Neural progenitor cell (in vitro differentiated cells): ENCODE measurements at places on chromosomes 7 and 10.

GRCh38 chr7:40799-41750, 151.3 kb upstream of the FAM20C start:
- DNase-seq = no peak

GRCh38 chr7:45384499-45384898, 189.7 kb upstream of the ADCY1 start:
- DNase-seq = no peak

DNA sequence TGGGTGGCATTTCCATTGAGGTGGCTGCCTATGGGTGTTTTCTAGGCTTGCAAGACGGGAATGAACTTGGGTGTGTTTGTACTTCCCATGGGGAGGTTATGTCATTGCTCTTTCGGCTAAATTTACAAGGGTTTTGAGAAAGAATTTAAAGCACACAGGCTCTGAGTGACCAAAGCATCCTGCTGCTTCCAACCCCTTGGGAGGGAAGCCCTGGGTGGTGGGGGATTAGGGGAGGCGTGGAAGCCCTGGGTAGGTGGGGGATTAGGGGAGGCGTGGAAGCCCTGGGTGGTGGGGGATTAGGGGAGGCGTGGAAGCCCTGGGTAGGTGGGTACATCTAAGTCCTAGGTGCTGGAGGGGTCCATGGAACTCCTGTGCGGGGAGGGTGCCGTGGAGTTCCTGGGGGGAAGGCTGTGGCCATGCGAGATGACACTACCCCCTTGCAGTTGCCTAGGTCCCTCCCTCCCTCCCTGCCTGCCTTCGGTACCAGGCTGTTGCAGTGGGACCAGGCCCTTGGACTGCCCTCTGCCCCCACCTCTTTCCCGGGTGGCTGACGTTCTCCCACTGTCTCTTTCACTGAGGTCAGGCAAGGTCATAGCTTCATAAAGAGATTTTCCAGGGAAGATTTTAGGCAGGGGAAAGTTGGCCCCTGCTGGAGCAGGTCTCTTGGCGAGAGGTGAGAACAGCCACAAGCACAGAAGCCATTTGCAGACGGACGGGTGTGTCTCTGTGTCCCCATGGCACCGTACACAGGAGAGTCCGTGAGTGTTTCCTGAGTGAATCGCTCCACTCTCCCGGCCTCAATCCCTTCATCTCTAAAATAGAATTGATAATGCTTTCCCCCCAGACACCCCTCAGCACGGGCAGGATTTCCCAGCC, 19.5 kb downstream of the PRF1 start:
- DNase-seq = no peak

- DNase-seq = no peak
Measured at GRCh38 chr7:47932016-47932415, 16.2 kb downstream of the PKD1L1 start.

- DNase-seq = no peak
Measured at GRCh38 chr10:126336801-126337200, 51.5 kb downstream of the ADAM12 start.

GRCh38 chr10:6912021-6912420, 331.9 kb upstream of the PRKCQ start:
- DNase-seq = no peak

DNA sequence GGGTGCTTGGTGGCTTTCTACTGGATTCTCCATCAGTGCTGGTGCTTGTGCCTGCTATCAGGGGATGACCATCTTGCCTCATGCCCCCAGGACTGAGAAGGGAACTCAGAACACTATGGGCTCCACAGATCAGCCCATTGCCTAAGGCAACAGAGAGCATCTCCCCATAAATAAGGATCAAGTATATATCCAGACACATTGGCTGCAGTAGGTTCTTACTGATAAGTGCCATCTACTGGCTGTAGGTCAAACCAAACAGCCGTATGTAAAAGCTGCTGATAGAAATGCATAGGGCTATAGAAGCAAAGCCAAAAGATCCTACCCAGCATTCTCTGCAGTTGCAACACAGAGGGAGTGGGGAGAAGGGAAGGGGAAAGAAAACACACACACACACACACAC, 153.7 kb downstream of the CDK14 start:
- DNase-seq = no peak

DNA sequence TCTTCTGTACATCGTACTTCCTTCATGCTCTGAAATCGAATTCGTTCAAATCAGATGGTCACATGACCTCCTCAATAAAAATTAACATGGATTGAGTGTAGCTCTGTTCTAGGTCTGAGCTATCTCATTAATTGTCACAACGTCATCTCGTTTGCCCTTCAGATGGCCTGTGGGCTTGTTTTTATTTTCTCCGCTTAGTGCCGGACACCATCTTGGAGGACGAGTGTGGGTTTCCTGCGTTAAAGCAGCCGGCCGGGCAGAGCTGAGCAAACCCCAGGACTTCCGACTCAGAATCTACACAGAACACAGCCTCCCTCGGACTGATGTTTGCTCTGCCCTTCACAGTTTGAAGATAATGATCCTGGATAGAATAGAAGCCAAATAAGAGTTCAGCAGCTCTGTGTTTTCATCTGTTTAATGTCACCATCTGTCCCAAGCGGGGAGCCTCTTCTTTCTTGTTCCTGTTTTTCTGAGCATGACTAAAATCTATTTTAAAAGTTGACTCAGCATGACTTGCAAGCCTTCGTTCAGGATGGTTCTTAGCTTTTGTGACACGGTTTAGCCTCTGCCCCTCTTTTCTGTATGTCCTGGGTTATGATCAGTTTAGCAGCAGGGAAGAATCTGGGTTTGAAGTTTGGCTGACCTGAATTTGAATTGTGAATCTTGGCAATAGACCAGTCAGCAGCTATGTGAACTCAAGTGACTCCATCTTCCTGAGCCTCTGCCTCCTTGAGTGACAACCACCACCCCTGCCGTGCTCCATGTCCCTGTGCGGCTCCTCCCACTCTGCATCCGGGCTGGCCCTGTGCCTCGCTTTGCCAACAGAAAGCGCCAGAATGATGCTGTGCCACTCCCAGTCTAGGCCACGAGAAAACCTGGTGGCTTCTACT, 30.6 kb upstream of the GALNTL5 start:
- DNase-seq = no peak

DNA sequence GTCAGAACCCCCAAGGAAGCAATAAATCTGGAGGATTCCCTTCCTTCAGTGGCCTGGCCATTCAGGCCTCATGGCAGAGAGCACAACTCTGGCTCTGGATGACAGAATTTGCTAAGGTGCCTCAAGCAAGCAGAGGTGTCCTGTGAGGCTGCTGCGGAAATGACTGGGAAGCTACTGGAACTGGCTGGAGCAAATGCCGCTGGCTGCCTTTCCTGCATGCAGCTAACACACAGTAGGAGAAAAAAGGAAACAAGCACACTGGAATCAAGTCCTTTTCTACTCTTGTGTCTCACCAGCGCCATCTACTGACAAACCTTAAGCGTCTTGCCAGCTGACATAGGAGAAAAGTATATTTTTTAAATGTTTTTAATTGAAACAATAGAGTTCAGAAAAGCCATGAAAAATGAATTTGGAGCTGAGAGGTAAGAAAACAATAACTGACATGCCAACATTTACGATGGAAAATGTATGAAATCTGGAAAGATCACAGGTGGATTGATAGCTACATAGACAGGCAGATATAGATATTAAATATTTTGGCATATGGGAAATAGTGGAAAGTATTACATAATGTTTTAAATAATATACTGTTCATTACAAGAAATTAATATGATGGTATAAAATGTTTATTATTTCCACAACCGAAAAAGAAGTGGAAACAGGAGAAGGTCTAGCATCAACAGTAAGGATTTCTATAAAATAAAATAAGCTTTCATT, 951.6 kb downstream of the ANKRD7 start:
- peak; percentile 94 for DNase-seq

GRCh38 chr7:167090-167855, 25.1 kb upstream of the FAM20C start:
- no peak for DNase-seq

GRCh38 chr10:80144696-80145131, 12.2 kb downstream of the PLAC9 start:
- no peak for DNase-seq

DNA sequence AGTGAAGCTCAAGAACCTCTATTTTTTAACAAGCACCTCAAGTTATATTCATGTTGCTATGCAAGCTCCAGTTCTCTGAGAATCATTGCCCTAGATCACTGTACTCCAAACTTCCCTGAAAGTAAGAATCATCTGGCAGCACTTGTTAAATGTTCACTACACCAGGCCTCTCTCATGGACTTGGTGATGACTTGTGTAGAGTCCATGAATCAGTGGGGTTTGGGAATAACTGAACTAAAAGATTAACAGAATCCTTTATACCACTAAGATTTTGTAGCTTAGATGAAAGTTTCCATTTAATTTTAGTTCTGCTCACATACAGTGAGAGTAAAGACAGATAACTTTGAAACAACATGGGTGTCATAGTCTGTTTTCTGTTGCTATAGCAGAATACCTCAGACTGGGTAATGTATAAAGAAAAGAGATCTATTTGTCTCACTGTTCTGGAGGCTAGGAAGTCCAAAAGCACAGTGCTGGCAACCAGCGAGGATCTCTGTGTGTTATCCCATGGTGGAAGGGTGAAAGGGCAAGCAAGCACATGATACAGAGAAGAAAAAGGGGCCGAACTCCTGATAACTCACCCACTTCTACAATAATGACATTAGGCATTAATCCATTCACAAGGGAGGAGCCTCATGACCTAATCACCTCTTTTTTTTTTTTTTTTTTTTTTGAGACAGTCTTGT, 27.9 kb upstream of the AOAH start:
- DNase-seq = no peak

GRCh38 chr10:94757916-94758315, 4.6 kb upstream of the CYP2C19 start:
- no peak for DNase-seq

- DNase-seq = peak; percentile 78
Measured at GRCh38 chr10:112952282-112953173, 2.5 kb downstream of the TCF7L2 start.

DNA sequence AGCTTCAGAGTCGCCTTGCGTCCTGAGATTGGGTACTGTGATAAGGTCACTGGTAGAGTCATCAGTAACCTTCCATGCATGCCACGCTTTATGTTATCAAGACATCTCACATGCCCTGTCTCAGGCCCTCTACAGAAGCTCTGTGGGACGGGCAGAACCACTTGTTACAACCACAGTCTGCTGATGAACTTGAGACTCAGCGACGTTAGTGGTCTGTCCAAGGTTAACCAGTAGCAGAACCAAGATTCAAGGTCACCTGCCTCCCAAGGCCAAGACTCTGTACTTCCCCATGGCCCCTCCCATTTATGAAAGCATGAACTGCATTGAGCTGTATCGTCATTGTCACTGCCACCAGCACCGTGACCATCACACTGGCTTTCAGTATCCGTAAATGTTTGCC, 15.0 kb downstream of the IQCE start:
- no peak for DNase-seq

DNA sequence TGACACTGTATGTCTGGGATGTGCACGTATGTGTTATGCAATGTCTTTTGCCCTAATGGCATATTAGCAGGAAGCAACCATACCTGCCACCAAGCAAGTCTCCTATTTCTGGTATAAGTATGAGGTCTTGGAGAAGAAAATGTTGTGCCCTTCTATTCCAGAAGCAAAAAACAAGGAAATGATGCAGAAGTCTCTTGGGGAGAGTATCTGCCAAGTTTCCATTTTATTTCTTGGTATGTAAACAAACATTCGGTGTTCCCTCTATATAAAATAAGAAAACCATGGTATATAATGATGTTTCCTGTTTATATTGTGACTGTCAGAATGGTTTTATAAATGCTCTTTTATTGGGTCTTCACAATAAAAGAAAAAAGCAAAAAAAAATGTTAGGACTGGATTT, 19.3 kb upstream of the MYO3A start:
- no peak for DNase-seq

DNA sequence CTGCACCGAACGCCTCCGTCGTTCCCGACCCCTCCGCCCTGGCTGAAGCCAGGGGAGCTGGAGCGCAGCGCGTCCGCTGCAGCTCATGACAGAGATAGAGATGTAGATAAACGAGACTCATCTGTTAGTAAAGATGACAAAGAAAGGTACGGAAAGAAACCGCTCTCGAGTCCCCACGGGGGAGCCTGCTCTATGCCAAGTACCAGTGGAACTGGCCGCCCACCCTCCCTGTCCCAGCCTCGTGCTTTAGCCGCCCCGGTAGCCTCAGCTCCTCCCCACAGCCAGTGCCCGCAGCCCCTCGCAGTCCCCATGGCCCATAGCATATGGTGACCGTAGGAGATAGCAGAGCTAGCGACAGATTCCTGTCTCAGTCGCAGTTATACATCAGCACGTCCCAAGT, 344.7 kb upstream of the GALNT17 start:
- no peak for DNase-seq

DNA sequence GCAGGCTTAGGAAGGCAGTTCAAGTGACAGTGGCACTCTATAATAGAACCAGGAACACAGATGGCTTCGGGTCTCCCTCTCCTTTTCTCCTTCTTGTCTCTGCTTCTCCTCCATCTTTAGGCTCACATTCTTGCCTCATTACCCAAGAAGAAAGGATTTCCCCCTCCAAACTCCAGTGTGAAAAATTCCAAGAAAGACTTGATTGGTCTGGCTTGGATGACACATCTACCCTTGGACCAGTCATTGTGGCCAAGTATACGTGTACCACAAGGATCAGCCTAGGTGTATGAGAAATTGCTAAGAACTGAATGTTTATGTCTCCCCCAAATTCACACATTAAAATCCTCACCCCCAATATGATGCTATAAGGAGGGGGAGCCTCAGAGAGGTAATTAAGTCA, 53.9 kb downstream of the PRTFDC1 start:
- DNase-seq = no peak

DNA sequence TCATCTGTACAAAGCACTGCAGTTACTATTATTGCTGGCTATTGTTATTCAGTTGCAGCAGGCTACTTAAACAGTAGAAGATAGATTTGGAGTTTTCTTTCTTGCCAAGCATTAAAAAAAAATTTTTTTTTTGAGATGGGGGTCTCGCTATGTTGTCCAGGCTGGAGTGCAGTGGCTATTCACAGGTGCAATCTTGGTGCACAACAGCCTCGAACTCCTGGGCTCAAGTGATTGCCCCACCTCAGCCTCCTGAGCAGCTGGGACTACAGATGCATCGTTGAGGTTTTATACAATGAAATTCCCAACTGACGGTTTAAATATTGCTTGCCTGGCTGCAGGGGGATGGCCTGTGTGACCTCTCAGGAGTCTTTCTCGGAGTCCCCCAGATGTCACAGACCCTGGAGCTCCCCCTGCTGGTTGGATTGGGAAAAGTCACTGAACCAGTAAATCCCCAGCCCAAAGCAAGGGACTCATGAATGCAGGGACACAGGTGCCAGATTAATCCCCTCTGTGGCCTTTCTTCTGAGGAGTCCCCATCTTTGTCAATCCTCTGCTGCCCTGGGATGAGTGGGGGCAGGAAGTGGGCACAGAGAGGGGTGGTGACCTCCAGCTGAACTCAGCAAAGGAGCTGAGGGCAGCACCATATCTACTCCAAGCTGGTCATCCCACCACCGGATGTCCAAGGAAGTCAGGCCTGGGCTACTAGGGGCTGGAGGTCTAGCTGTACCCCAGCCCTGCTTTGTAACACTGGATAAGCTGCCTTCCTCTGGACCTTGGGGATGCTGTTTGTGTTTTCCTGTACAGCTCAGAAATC, 149.6 kb downstream of the C10orf105 start:
- DNase-seq = peak; percentile 90
